Fibroblast of upper back skin (primary cell): ENCODE measurements at places on chromosomes 11 and 22.
A peak's percentile ranks its signal among the peaks of the same experiment; 100 is the strongest.

GRCh38 chr11:126063507-126063852 is 814 bp upstream of the CDON start:
- no peak for DNase-seq

DNA sequence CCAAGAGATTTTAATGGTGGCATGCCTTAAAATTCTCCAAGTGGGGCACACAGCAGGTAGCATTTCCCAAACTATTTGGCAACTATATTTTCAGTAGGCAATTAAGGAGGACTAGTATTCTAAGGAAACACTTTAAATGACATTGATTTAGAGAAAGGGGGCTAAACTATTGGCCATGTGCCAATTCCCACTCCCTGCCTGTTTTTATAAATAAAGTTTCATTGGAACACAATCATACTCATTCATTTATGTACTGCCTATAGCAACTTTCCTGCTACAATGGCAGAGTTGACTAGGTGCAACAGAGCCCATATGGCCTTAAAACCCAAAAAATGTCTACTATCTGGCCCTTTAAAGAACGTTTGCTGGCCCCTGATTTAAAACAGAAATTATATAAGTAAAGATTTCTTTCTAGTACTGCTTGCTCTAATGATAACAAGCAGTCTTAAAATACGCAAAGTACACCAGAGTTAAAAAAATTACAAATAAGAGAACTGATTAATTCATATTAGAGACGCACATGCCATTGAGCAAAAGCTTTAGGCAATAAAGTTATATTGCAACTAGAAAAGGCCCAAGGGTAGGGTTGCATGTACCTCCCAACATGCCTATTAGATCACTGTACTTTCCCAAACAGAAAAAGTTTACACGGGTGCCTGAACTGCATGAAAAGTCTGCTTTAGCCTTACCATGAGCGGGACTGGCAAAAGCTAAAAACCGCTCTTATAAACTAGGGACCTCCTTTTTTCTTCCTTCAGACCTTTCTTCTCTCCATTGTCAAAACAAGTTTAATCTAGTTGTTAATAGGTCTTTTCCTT is 14.2 kb downstream of the E2F8 start:
- DNase-seq, result no peak

GRCh38 chr11:101913656-101914055 is 1.2 kb upstream of the CEP126 start:
- DNase-seq, result no peak

DNA sequence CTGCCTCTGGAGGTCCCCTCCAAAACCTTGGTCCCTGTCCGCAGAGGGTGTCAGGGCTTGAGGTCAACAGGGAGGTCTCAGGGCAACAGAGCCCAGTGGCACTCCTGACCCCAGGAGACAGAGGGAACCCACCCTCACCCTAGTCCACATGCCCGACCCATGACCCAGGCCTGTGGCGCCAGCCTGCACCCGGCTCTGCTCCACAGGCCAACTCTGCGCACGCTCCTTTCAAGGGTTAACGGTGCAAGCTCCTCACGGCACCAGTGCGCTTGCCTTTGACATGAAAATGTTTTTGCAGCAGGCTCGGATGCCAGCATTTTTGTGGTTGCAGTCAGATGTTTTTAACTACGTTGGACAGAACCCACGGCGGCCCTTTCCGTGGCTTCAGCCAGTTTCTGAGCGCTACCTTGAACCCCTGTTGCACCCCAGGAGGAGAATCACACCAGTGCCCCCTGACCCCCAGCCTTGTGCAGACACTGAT is 68.6 kb downstream of the CDKN1C start:
- DNase-seq, result peak; percentile 83

DNA sequence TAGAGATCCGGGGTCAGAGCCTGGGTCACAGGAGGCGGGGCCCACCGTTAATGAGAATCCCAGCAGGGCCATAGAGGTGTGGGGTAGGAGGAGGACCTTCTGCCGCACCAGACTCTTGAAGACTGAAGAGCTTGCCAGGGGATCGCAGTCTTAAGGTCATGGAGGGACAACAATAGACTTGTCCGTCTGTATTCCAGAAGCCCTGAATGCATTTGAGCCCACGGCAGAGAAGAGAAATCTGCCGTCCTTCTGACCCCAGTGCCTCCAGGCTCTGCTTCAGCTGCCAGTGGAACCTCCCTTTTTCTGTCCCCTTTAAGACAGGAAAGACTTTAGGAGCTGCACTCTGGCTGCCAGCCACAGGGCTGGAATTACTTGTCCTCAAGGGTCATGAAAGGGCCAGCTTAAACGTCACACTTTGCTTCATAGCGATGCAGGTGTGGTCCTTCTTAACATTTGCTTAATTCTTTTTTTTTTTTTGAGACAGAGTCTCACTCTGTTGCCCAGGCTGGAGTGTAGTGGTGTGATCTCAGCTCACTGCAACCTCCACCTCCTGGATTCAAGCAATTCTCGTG is 15.5 kb upstream of the ST3GAL4 start:
- DNase-seq, result peak; percentile 47

DNA sequence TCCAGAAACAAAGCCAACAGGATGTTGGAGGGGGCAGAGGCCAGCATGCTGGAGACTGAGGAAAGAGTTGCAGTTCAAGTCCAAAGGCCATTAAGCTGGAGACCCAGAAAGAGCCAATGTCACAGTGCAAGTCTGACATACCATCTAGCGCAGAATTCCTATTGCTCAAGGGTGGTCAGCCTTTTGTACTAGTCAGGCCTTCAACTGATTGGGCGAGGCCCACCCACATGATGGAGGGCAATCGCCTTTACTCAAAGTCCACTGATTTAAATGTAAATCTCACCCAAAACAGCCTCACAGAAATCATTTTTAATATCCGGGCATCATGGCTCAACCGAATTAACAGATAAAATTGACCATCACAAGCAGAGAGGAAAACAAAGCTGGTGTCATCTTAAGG is 113.9 kb downstream of the RCN1 start:
- DNase-seq, result no peak

- DNase-seq, result peak; percentile 53
These were observed 81.6 kb upstream of the SORL1-AS1 start for GRCh38 chr11:121534131-121535093.

DNA sequence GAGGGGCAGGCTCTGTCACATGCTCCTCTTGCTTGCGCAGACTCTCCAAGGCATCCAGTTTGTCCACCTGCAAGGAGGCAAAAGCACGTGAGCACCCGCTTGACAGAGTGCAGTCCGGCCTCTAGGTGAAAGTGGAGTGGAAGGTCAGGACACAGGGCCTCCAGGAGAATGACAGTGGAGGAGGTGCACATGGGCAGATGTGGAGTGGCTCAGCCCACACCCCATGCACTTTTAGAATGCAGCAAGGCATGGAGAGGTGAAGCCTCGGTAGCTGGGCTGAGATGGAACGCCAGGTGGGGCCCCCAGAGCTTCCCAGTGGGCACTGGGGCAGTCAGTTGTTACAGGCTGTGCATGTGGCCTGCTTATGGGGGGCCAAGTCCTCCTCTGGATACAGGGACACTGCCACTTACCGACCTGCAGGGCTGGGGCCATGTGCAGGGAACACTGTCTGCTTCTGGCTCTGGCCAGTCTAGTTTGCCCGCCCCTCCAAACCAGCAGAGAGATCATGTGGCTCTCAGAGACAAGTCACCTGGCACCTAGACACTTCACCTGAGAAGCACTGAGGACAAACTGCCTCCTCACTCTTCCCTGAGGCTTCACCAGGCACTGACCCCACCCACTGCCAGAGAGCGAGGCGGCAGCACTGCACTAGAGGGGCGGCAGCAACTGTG is 2.3 kb upstream of the SLC25A1 start:
- no peak for DNase-seq

DNA sequence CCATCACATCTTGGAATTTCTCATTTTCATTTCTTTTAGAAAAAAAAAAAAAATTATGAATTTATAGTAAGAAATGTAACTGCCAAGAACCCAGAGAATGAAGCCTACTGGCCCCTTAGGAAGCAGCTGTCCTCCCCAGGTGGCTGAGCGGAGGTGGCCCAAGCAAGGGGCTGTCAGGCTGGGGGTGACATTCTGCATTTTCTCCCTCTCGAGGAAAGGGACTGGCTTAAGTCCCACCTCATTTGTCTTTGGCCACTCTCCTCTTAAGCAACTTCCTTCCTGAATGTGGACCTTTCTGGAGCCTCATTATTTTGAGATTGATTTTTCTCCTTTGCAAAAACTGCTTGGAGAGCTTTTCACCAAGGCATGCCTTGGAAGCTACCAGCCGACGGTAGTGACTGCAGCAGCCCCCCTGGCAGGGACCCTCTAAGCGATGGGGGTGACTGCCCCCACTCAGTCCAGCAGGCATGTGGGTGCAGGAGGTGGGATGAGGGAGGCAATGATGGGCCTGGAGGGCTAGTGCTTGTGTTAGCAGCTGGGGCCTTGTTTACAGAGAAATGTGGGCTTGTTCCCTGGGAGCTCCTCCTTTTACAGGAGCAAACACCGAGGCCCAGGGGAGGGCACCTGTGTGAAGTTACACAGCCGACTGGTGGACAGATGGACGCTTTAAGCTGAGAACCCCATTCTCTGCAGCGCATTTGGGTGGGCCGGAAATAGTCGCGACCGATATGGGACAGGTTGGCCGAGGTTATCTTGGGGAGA is 111.7 kb downstream of the MORC2 start:
- DNase-seq, result no peak
